ENCODE measurements at places on chromosomes 16 and 17.
A peak's percentile ranks its signal among the peaks of the same experiment; 100 is the strongest.

DNA sequence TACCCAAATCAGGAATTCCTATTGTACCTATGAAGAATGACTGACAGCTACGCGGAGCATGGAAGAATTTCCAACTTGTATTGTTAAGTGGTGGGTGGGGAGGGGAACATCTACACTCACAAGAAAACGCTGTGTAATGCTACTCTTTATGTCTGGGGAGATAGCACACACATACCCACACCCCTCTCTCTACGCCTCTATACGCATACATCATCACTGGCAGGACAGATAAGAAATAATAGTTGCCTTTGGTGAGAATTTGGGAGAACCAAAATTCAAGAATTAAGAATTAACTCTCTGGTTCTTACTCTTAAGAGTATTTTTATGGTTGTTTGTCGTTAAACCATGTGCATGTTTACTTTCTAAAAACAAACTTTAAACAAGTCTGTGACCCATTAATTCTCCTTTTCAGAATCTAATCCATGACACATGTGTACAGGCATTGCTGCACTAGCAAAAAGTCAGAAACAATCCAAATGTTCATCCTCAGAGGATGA lies 33.9 kb downstream of the CREBBP start:
- no peak for DNase-seq

- DNase-seq: no peak
These were observed 33.4 kb downstream of the ZZEF1 start for GRCh38 chr17:4109449-4109848.

- no peak for DNase-seq
These were observed 93.9 kb downstream of the YPEL2 start for GRCh38 chr17:59425085-59425931.

GRCh38 chr17:2690165-2691068 lies 21.1 kb downstream of the CLUH start:
- no peak for DNase-seq

DNA sequence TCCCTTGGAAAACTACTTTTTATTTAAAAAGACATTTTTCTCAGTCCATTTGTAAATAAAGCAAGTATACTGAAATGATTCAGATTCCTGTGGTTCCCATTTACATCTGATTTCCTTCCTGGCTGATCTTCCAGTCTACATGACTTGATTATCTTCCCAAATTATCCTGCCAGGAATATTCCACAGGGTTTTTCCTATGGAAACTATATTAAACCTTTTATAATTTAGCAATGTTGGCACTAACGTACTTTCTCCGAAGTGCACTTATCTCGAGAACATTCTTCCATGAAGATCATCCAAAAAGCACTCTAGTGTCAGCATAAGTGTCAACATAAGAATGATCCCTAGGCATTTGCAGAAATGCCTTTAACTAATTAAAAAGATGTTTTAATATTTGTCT lies 347.7 kb upstream of the KIF2B start:
- DNase-seq: no peak

- no peak for DNase-seq
These were observed 253.3 kb downstream of the SOX9 start for GRCh38 chr17:72373910-72374741.

DNA sequence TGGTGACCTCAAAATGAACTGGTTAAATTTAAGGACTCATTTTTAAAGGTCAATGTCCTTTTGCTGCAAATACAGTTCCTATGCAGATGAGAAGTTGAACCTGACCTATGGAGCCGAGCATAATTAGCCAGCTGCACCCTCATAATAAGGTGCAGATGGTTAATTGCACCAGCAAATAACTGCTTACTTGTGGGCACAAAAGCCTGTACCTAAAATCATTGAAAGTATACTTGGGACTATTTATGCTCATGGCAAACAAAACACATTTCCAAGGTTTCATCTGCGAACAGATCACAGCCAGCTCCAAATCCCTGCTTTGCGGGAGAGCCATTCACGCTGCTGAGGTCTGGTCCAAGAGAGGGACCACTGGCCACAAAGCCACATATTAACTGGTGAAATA lies 13.0 kb downstream of the HYDIN start:
- no peak for DNase-seq

- no peak for DNase-seq
These were observed 116.0 kb upstream of the GOT2 start for GRCh38 chr16:58850019-58850677.

DNA sequence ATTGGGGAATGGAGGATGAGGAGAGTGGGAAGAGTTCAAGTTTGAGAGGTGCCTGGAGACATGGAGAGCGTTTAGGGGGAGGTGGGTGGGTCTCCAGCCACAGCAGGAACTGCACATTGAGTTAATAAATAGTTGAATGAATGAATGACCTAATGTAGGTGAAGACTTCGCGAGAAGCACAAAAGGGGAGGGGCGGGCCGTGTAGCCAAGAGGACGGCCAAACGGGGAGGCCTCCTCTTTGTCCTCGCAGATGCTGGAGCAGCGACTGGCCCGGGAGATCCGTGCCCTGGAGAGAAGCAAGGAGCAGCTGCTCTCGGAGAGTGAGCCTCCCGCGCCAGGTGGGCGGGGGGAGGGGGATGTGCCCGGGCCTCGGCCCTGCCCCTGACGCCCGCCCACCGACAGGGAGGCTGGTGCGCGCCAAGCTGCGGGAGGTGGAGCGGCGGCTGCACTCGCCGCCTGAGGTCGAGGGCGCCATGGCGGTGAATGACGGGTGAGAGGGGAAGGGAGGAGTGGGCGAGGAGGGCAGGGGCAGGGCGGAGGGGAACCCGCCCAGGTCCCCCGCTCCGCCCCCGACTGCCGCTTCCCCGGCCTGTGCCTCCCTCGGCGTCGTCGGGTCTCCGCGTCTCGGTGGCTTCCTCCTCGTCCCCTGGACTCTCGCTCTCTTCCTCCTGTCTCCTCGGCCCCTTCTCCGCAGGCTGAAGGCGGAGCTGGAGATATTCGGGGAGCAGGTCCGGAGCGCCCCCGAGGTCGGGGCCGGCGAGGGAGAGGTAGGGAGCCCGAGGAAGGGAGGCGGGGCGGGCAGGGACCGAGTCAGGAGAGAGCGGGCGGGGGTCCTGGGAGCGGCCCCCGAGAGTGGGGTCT lies 12.9 kb downstream of the SYCE1L start:
- peak; percentile 59 for DNase-seq

- DNase-seq: no peak
These were observed 2.3 kb downstream of the CCL4 start for GRCh38 chr17:36105781-36106492.

- no peak for DNase-seq
These were observed 32.4 kb downstream of the PRKCB start for GRCh38 chr16:23868136-23868535.

DNA sequence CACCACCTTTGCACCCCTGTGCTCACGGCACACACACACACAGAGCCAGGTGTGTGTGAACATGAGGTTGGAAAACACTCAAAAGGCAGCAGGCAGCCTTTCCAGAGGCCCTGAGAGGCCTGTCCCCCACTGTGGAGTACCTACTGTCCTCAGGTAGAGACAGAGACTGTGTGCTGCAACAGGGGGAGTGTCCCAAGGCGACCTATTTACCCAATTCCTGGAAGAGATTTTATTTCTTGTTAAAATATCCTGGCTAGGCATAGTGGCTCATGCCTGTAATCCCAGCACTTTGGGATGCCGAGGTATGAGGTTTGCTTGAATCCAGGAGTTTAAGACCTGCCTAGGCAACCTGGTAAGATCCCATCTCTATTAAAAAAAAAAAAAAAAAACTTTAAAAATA lies 108.5 kb downstream of the COPRS start:
- no peak for DNase-seq

- DNase-seq: no peak
These were observed 787 bp downstream of the CDH11 start for GRCh38 chr16:65120831-65121721.

DNA sequence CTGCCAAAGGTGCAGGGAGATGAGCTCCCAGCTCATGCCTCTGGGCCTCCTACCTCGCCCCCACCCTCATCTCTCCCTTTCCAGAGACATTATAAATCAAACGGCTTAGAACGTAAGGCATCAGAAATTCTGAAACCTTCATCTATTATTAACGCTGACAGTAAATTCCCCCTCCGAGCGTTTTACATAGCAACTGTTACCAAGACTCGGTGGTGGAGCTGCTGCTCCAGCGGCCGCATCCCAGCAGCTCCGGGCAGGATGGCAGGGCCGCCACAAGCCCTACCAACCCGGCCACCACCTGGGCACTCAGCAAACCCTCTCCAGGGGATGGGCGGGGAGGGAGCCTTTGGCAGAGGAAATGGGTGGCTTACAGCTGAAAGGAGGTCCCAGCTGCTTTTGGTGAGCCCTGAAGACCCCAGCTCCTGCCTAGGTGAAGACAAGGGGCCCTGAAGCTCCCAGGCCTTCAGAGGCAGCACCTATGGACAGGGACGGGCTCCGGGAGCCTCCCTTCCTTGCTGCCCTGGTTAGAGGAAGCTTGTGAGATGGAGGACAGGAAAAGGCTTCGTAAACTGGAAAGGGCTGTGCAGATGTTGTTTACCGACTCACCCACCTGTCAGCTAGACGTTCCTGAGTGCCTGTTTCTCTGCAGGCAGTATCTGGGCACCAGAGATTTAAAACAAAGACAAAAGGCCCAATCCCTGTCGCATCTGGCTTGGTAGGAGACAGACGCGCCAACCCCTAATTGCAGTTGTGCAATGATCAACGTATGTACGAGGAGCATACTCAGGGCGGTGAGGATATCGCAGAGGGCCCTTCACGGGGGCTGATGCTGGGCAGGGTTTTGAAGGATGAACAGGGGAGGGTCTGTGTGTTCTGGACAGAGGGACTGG lies 76.9 kb downstream of the RAI1 start:
- no peak for DNase-seq

- no peak for DNase-seq
These were observed 172.0 kb downstream of the AXIN2 start for GRCh38 chr17:65389426-65389825.

DNA sequence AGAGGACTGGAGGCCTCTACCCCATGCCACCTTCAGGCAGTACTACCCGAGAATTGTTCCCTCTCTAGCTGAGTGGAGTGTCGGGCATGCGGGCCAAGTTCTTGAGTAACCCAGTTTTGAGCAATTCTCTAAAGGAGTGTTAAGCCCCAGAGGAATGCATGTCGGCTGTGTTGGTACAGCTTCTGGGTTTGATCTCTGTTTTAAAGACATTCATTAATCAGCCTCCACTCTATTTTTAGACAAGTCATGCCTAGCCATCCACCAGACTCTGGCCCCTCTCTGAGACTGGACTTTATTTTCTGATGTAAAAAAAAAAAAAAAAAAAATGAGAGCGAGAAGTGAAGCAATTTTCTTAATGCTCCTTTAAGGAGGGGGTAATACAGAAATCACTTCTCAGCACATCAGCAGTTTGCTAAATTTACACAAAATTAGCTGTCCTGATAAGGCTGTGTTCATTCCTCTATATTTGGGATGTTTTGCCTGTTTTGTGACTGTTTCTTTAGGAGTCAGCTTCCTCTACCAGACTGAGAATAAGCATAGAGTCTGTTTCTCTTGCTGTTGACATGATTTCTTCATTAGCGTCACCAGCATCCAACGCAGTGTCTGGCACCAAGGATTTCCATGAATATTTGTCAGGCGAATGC lies 88.7 kb downstream of the AXIN2 start:
- no peak for DNase-seq

DNA sequence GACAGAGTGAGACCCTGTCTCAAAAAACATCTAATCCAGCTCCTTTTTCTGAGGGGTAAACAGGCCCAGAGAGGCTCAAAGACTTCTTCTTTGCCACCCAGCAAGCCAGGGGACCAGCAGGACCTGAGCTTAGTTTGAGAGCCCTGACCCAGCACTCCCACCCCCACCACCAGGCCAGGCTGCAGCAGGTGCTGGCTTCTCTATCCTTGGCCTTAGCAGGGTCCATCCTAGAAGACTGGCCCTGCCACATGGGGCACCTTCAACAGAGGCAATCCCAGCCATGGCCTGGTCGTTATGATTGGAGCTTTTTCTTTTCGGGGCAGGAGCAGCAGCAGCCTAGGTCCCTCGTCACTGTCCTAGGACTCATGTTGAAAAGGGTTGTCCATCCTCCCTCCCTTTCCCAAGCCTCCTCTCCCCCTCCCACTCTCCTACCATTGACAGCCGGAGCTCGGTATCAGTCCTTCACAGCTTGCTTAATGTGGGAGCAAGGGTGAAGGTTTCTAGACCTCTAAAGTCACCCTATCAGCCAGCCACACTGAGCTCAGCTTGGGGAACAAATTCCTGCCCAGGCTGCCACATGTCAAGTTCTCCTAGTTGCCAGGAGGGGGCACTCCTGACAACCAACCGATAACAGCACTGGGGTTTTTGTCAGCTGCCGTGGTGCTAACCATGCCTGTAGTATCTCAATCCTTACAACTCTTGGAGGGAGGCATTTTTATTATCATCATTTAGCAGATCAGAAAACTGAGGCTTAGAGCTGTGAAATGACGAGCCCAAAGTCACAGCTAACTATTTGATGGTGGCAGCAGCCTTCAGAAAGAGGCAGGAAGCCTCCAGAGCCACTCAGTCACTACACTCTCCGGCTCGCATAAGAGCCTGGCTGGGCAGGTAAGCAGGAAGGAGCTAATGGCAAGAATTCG lies 11.2 kb downstream of the MRPL27 start:
- DNase-seq: no peak

GRCh38 chr16:23020084-23020483 lies 129.2 kb downstream of the USP31 start:
- no peak for DNase-seq

- DNase-seq: no peak
These were observed 6.7 kb upstream of the TPPP3 start for GRCh38 chr16:67399749-67400704.

DNA sequence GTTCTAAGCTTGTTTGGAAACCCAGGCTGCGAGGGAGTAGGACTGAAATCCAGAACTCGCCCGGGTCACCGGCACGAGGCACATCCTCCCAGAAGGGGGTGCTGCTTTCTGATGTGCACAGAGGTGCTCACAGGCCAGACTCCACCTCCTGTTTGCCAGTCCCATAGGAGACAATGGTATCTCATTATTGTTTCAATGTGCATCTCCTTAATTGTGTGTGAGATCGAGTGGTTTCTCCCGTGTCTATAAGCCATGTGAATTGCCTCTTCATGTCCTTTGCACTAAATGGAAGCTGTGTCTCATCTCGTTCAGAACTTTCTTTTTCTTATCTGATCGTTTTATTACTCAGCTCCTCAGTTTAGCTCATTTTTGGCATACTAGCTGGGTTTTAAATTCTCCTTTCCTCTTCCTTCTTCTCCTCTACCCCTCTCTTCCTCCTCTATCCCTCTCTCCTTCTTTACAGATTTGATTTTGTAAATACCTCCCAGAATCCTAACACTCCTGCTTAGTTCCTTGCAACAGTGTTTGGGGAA lies 32.1 kb upstream of the PRKCB start:
- peak; percentile 26 for DNase-seq

GRCh38 chr17:77282524-77283515 lies 142.1 kb downstream of the SEC14L1 start:
- DNase-seq: no peak

All from neuronal stem cell (in vitro differentiated cells).